ENCODE measurements at places on chromosomes 2 and 18.

- peak; percentile 82 for DNase-seq
These were observed 2115.5 kb upstream of the CELF4 start for GRCh38 chr18:39681061-39681460.

- no peak for DNase-seq
These were observed 78.6 kb downstream of the RFTN2 start for GRCh38 chr2:197596766-197597165.

GRCh38 chr2:61065714-61066709 lies at the start of gene SANBR:
SANBR (plus strand) TSS chr2:61065871; CDS start chr2:61070351, 4,480 bp downstream.
- peak; percentile 93 for DNase-seq

DNA sequence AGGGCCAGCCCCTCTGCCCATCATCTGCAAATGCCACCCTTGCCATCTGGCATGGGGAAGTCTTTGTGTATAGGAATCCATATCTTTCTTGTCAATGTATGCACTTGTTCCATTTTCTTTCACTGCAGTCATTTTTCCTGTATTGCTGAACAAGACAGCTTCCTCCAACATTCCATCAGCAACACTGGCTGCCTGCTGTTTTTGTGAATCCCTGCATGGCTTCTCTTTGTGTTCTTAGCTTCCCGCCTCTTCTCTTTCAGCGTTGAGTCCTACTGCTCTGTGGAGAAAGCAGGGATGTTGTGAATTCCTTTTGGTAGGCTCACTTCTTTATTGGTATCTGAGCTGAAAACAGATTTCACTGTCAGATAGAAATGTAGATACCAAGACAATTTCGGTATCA lies 150.0 kb downstream of the LPIN1 start:
- no peak for DNase-seq

DNA sequence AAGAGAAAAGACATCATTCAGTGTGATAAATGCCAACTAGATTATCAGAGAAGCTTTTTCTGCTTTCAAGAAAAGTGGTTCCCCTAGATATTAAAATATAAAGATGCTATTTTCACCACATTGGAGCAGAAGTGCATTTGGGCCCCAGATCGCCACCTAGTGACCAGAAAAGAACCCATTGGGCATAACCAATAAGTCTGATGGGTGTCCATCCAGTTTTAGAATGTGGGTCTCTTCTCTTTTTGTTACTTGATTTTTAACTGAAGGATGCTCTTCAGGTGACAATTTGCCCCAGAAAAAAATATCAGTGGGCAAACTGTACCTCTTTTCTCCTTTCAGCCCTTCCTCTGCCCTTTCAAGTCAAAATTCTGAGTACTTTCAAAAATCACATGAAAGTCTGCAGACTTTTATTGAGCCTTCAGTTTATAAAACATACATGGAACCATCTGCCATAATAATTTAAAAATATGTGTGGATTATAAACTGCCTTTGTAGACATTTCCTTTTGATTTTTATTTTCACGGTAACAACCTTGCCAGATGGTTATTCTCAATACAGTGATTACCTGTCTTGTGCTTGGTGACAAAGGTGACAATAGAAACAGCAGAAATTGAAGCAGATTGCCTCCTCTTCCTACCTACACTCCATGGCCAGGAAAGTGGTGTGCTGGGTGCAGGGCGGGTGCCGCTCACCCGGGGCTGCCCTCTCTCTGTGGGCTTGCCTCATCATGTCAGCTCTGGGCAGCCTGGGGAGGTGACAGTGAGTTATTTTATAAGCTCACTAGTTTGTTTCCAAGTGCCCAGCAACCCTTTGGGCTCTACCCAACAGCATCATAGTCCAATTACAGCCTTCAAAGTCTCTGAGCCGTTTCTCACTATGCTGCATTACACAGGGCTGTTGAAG lies 124.5 kb downstream of the DCDC2C start:
- DNase-seq, result peak; percentile 40

GRCh38 chr2:162477011-162477410 lies 133.1 kb downstream of the GCA start:
- DNase-seq, result no peak
